ENCODE measurements at places on chromosomes 2 and 18.
A peak's percentile ranks its signal among the peaks of the same experiment; 100 is the strongest.

- DNase-seq, result peak; percentile 33
Observed at GRCh38 chr2:238945433-238946150, 97.7 kb downstream of the TWIST2 start.

GRCh38 chr2:227973241-227973640 lies 101.8 kb downstream of the DAW1 start:
- DNase-seq, result no peak

DNA sequence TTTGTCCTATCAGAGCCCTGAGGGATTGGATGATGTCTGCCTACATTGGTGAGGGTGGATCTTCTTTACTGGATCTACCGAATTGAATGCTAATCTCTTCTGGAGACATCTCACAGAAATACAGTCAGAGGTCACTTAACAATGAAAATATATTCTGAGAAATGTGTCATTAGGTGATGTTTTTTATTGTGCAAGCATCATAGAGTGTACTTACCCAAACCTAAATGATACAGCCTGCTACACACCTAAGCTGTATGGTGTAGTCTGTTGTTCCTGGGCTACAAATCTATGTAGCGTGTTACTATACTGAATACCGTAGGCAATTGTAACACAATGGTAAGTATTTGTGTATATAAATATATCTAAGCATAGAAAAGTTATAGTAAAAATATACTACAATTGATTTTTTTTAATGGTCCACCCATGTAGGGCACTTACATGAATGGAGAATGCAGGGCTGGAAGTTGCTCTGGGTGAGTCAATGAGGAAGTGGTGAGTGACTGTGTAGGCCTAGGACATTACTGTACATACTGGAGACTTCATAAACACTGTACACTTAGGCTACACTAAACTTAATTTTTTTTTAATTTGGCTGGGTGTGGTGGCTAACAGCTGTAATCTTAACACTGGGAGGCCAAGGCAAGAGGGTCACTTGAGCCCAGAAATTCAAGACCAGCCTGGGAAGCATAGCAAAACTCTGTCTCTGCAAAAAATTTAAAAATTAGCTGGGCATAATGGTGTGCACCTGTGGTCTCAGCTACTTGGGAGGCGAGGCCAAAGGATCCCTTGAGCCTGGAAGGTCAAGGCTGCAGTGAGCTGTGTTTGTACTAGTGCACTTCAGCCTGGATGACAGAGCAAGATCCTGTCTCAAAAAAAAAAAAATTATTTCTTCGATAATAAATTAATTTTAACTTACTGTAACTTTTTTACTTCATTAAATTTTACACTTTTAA lies 226.3 kb upstream of the UBE2E3 start:
- DNase-seq, result no peak

GRCh38 chr2:29113891-29114321 lies 1.3 kb upstream of the CLIP4 start:
- peak; percentile 33 for DNase-seq

GRCh38 chr2:188701836-188702235 lies 272.3 kb upstream of the COL3A1 start:
- no peak for DNase-seq

DNA sequence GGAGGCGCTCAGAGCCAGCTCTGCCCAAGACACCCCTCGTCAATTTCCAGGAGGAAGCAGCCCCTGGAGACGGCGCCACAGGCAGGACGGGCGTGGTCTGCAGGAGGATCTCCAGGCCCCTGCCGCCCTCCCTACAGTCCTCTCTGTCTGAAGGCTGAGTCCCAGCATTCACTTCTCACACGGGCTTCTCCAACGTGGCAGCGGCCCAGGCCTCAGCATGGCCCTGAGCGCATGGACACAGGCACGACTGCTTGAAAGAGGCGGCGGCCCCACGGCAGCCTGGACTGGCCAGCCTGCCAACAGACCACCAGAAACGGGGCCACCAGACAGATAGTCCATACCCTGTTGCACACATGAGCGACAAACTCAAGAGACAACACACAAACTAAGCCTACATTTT lies 23.3 kb downstream of the SDC1 start:
- DNase-seq, result no peak

GRCh38 chr2:86445436-86445835 lies 4.3 kb downstream of the KDM3A start:
- DNase-seq, result no peak

GRCh38 chr2:45812011-45812500 lies 160.6 kb downstream of the PRKCE start:
- DNase-seq, result peak; percentile 91

Measured in NCI-H524 (cell line).